Anterior cingulate cortex (tissue), 58 donors: ENCODE measurements at places on chromosomes 16 and 17.

GRCh38 chr17:79047291-79047920 is 23.4 kb downstream of the C1QTNF1 start:
- DNase-seq, result no peak

DNA sequence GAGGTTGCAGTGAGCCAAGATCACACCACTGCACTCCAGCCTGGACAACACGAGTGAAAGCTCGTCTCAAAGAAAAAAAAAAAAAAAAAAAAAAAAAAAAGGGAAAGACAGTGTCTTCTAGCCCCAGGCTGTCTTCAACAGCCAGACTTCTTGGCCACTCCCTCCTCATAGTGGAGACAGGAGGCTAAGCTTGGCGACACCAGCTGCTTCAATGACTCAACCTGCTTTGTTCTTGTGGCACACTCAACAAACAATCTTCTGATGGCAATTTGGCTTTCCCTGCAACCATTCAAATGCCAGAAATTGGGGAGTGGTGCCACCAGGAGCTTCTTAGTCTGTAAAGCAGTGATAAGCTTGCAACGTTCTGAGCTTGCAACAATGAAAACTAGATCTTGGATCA is 290.4 kb upstream of the DYNLRB2 start:
- DNase-seq, result no peak

DNA sequence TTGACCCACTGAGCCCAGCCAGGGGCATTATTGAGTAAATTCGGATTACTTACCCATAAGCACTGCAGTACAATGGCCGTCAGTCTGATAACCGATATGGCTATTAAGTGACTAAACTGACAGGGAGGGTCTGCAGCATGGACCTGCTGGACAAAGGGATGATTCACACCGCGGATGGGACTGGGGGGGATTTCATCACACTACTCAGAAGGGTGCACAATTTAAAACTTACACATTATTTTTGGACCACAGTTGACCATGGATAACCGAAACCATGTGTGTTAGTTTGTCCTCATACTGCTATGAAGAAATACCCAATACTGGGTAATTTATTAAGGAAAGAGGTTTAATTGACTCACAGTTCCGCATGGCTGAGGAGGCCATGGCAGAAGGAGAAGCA is 106.5 kb downstream of the ABCC6 start:
- DNase-seq, result no peak

- no peak for DNase-seq
These were observed 29.4 kb downstream of the CHD9 start for GRCh38 chr16:53084141-53084541.

DNA sequence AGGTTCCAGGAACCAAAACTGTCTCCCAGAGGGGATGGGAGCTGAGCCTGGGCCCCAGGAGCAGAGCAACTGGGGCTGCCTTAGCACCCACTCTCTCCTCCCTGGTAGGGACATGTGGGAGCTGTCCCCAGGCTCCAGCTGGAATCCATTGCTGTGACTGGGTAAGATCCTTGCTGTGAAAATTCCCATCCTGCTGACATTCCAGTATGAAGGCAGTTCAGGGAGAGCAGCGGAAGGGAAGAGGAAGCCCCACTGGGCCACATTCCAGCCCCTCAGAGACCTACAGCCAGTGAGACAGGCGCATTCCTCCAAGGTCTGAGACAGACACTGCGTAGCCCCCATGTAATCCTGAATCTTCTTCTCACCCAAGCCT is 24.2 kb downstream of the MYO18A start:
- DNase-seq, result no peak

- DNase-seq, result no peak
These were observed 341.5 kb downstream of the SNX29 start for GRCh38 chr16:12317856-12318537.

- peak; percentile 92 for DNase-seq
These were observed at the start of gene PITPNC1 for GRCh38 chr17:67376737-67377487. Gene PITPNC1 (plus strand): TSS chr17:67377281.

DNA sequence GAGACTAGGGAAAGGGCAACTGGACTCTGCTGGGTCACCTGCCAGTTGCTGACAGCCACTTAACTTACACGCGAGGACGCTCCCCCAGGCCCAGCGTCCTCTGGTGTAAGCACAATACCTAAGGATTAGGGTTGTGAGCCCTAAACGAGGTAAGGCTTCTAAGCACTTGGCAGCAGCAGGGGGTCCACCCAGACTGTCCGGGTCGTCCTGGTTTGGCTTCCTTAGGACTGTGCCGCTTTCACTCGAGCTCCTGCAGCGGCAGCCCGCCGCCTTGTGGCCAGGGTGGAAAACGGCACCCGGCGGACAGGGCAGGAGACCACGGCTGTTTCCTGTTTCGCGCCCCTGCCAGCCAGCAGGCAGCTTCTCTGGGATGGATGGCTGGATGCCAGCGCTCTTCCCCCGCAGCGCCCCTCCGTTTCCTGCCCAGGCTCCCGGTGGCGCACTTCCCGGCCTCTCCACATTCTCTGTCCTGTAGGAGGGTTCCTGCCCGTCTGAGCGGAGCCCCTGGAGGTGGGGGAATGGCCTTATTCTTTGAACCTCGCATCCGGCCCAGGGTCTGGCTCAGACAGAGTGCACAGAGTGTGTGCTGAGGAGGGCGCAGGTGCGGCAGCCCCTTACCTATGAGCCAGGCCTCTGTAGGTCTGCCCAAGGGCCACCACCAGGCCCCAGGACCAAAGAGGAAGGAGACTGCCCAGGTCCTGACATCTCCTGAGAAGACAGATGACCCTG is 47.0 kb upstream of the AMZ2 start:
- peak; percentile 26 for DNase-seq

DNA sequence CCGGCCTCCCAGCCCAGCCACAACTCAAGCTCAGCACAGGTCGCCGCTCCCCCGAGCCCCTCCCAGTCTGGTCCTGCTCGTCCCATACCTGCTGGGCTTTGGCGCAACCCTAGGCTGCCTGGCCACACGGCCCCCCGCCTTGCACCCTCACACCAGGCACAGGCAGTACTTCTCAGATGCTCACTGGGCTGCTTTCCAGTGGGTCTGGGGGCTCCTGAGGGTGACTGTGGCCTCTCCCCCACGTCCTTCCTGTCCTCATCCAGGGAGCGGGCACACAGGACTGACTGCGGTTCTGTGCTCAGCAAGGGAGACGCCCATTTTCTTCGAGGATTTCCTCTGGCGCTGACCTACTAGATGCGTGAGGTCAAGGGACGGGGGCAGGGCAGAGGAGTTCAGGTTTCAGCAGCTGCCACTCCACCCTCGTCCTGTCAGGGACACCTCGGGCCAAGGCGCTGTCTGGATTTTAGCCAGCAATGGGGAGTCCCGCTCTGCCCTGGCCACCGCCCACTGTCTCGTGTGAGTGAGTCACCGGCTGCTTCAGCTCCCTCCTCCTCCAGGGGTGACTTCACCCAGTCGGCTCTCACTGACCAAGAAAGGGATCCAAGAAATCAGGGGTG is 115.8 kb downstream of the NPIPB11 start:
- no peak for DNase-seq

DNA sequence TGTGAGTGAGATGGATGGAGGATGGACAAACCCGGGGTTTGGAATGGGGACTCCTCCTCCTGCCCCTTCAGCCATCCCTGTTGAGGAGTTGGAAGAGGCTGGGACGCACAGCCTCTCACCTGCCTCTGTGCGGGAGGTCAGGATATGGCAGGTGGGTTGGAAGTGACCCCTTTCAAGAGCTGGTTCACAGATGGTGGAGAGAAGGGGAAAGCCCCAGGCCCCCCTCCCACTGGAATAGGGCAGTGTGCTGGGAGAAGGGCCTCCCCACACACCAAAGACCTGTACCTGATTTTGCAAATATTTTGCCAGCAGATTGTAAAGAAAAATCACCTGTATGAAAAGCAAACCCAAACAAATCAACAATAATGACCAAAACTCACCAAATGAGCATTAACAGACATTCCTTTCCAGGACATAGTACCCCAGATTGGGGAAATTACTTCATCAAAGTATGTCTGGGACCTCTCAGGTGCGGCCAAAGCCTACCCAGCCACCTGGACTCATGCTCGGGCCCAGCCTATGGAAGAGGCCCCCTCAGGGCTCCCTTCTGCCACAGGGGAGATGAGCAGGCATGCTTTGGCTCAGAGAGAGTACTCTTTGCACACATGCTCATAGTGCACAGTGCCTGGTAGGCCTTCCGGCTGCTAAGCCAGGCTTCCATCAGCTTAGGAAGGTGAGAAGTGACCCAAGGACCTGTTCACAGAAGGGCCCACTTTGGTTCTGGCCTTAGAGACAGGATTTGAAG is 7.8 kb downstream of the SLC47A2 start:
- no peak for DNase-seq

GRCh38 chr16:1992704-1993317 is 3.0 kb downstream of the SYNGR3 start:
- DNase-seq, result no peak
